ENCODE measurements at places on chromosomes 16 and 17.
A peak's percentile ranks its signal among the peaks of the same experiment; 100 is the strongest.

DNA sequence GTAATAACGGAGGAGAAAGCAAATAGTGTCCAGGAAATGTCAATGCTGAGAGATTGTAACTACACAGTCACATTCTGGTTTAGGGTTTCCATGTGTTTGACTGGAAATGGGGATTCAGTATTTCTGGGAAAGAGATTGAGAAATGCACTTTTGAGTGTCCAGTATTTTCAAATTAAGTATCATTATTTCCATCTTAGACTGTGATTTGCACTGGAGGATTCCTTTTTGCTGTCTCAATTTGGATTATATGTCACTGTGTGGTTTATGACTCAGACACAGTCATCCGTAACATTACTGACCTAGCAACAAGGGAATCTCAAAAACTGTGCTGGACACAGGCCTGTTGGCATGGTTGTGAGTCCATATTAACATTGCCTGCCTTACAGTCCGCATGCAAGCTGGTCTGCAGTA is 681.4 kb downstream of the CDH11 start:
- DNase-seq, result no peak

DNA sequence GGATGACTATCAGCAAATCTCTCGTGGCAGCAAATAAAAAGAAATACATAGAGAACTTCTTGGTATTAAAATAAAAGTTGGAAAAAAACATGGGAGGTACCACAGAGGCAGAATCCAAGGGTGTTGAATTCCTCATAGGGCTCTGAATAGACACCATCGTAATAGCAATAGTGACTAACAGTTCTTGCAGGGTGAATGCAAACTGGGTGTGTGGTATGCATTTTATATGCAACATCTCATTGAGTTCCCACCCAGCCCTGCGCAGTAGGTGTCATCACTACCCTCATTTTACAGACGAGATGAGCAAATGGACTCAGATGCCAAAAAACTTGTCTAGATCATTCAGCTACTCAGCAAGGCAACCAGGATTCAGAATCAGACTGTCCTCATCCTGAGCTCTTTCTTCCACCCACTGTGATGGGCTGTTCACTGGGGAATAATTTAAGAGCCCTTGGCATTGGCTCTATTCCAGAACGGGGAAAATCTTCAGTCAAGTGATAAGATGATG is 354.6 kb upstream of the CDH11 start:
- no peak for DNase-seq

DNA sequence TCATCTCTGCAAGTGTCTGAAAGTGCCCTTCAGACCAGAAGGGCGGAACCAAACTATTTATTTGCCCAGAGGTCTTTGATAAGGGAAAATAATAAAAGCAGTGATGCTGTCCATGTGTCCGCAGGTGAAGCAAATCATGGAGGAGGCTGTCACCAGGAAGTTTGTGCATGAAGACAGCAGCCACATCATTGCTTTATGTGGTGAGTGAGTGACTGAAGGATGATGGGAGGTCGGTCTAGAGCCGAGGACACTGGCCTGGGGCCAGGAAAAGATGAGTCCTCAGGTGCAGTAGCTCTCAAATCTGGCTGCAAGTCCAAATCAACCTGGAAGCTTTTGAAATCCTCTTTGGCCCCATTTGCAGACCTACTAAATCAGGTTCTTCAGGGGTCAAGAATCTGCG is 6.1 kb downstream of the SGSM2 start:
- no peak for DNase-seq

- DNase-seq, result no peak
Measured at GRCh38 chr17:45770632-45771270, 13.4 kb upstream of the CRHR1 start.

GRCh38 chr16:55225972-55226542 is 97.9 kb upstream of the IRX6 start:
- DNase-seq, result no peak

DNA sequence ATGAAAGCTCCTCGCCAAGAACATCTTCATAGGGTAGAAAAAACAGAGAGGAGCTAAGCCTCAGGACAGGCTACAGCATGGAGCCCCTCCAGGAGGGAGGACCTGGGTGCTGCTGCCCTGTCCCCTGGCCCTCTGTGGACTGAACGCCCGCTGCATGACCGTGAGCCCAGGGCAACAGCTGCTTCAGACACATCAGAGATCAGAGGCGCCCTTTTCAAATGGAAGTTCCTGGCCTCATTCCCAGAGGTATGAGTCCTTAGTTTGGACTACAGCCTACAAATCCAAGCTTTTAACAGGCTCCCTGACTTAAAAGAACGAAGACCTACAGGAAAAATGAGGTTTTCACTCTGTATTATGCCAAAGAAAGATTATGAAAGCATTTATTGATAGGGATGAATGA is 48.5 kb downstream of the ZNF18 start:
- no peak for DNase-seq

GRCh38 chr17:61897548-61898180 is 30.1 kb downstream of the INTS2 start:
- no peak for DNase-seq

- DNase-seq, result no peak
Measured at GRCh38 chr17:65743308-65743655, 181.8 kb upstream of the AXIN2 start.

GRCh38 chr16:17389384-17389783 is 81.4 kb downstream of the XYLT1 start:
- no peak for DNase-seq

GRCh38 chr17:7070712-7071111 is 9.3 kb downstream of the CLEC10A start:
- DNase-seq, result no peak

DNA sequence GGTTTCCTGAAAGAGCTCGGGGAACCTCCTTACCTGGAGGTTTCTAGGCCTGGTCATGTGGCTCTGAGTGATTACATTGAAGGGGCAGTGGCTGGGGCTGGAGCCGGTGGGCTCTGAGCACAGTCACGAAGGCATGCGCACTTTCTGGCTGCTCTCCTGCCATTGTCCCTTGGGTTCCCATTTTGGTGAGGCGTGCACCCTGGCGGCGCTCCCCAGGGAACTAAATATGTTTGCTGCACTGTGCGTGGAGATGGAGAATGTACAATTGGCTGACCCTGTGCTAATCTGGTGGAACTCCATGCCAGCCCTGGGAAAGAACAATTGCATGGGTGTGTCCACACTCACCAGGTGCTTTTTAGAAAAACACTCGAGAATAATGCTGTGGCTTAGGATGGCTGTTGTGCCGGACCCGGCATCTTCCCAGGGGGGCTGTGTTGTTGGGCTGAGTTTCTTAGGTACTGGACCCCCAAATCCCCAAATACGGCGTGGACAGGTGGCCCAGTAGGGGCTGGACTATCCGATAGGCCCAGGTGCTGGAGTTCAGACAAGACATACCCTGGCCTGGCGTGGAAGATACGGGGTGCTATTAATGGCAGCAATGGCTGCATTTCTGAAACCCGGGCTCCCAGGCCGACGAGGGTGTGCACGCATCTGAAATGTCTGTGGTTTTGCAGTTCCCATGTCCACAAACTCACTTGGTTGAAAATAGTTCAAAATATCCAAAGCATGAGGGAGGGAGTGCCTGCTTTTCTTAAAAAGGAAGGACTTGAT is 230.5 kb downstream of the SEC14L1 start:
- DNase-seq, result no peak

GRCh38 chr17:14471052-14471451 is 170.2 kb downstream of the HS3ST3B1 start:
- no peak for DNase-seq

DNA sequence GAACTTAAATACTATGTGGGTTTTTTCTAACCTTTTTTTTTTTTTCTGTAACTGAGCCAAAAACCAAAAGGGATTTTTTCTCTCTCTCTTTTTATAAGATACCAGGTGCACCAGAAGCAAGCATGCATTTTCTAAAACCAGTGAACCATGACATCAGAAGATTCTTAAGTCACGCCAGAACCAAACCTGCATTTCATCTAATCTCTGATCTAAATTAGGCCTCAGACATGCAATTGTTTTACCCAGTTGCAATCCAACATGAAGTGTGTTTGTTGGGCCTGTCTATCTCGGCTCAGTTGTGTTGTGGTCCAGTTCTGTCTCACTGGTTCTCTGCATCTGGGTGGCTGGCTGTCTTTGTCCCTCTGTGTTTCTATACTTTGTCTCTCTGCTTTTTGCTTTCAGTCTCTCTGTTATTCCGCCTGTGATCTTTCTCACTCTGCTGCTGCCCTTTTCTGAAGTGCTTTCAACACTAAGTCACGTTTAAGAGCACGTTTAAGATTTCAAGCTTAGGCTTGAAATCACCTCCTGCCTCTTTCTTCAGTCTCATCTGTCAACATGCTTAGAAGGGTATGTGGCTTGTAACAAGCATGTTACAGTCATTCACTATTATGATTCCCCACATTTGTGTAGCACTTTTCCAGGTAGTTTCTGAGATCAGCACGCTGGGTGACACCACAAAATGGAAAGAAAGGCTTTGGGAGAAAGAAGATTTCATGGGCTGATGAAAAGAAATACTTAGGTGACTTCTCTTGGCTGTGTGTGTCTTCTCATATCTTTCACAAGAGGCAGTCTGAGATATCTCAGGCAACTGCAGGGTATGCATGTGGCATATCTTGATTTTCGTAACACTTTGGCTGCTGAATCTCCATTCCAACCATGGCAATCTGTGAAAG is 488.9 kb downstream of the SHISA9 start:
- no peak for DNase-seq

DNA sequence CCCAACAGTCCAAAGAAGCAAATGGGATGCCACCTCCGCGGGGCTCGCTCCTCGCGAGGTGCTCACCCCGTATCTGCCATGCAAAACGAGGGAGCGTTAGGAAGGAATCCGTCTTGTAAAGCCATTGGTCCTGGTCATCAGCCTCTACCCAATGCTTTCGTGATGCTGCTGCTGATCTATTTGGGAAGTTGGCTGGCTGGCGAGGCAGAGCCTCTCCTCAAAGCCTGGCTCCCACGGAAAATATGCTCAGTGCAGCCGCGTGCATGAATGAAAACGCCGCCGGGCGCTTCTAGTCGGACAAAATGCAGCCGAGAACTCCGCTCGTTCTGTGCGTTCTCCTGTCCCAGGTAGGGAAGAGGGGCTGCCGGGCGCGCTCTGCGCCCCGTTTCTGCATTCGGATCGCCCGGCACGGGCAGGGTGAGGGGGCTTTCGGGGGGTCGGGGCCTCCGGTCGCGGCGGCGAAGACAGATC is at the start of gene CDH13:
Gene CDH13, plus strand, starts transcription at position 179 of the 471 bp plus-strand sequence.
- DNase-seq, result no peak

- DNase-seq, result no peak
Measured at GRCh38 chr16:82741073-82741615, 114.4 kb downstream of the CDH13 start.

- no peak for DNase-seq
Measured at GRCh38 chr16:11087691-11088073, 143.3 kb downstream of the CLEC16A start.

- DNase-seq, result no peak
Measured at GRCh38 chr17:30378241-30378824, 394 bp upstream of the CPD start.

- no peak for DNase-seq
Measured at GRCh38 chr17:34517406-34517805, 62.0 kb upstream of the TMEM132E start.

GRCh38 chr17:1058423-1059130 is 61.6 kb downstream of the TIMM22 start:
- DNase-seq, result peak; percentile 48

- no peak for DNase-seq
Measured at GRCh38 chr16:58393138-58393504, 850 bp downstream of the GINS3 start.

- DNase-seq, result no peak
Measured at GRCh38 chr16:53642094-53642493, 61.6 kb downstream of the RPGRIP1L start.

DNA sequence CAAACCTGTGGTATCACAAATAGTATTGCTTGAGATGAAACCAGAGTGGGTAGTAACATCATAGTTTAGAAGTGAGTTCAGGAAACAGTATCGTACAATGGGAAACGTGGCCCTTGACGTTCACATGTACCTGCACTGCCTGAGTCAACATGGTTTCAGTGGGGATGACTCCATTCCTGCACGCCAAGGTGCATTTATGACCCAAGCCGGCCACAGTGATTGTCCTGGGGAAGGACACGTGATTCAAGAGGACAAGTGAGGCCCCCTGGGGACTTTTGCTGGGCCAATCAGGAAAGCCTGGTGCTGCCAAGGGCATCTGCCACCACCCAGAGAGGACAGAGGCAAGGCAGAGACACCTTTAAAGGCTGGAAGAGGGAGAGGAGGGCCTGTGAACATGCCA is 119.2 kb downstream of the AXIN2 start:
- no peak for DNase-seq

GRCh38 chr17:51709694-51710633 is 448.6 kb downstream of the CA10 start:
- no peak for DNase-seq

GRCh38 chr17:76709077-76709950 is 1.5 kb downstream of the MXRA7 start:
- DNase-seq, result no peak

DNA sequence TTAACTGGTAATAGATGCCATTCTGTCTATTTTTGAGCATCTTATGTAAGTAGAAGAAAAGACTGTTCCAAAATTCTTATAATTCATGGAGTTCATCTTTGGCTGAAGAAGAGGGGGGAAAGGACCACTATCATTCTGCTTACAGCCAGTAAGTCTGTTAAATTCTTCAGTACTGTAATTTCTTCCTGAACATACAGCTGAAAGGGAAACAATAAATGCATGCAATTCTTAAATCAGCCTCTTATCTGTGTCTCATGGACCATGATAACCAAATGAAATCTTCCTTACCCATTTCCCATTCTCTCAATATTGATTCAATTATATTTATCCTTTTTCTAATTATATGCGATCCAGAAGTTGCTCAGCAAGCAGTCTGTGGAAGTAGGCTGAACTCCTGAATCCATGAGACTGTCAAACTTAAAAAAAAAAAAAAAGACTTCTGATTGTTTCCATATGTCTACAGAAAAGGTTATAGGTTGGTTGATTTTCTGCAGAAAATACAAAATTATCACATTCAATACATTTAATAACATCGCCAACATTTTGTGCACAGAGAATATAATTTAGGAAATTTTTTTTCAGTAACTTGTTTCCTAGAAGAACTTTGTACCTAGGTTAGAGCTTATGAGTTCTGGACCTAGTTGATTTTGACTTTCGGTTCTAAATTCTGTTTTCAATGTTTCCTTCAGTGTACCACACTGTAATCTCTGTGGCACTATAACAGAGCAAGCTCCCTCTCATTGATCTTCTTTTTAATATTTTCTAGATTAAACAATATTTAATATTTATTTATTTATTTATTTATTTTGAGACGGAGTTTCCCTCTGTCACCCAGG is 1.2 kb upstream of the ABCA9 start:
- no peak for DNase-seq
